ENCODE measurements at places on chromosomes 2 and 18. TPM values are rescaled to one million over a fixed set of nuclear protein-coding genes. Genes with fewer than 3 reads are reported as not detected.

GRCh38 chr2:113910110-113910717 is 20.3 kb downstream of the ACTR3 start:
- no peak for DNase-seq
- peaks cover 61% of the 10 kb centered on the region for H3K4me1 ChIP-seq
- no peaks in the 10 kb centered on the region for H3K27me3 ChIP-seq
- no peak overlapping the region for H3K4me3 ChIP-seq
- peak overlapping the region; percentile 86 for H3K27ac ChIP-seq

DNA sequence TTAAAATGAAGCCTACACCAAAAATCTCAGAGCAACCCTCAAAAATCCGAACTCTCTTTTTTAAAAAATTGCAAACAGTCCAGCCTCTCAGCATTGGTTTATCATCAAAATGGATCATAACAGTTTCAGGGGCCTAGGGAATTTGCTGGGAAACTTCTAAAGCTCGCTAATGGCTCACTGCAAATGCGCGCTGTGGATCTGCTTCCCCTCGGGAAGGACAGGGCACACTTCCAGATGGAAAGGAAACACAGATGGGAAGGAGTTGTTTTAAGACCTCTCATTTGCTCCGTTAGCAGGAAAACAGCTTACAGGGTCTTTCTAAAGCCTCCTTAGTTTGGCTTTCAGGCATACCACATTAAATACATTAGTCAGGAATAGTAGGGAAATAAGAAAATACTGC is 27.2 kb downstream of the FECH start:
- no peak overlapping the region for H3K27ac ChIP-seq
- no peak overlapping the region for H3K4me3 ChIP-seq

- no peaks in the 10 kb centered on the region for H3K27me3 ChIP-seq
- DNase-seq: no peak
- peaks cover 56% of the 10 kb centered on the region for H3K36me3 ChIP-seq
- H3K4me1 ChIP-seq: peaks cover 2% of the 10 kb centered on the region
Measured at GRCh38 chr18:22946846-22947245, 13.7 kb downstream of the RBBP8 start.

GRCh38 chr2:32523686-32524085 is 104.2 kb upstream of the TTC27 start:
- H3K4me1 ChIP-seq: no peaks in the 10 kb centered on the region
- no peak overlapping the region for H3K27ac ChIP-seq
- DNase-seq: no peak
- H3K27me3 ChIP-seq: no peaks in the 10 kb centered on the region
- H3K4me3 ChIP-seq: no peak overlapping the region
- H3K36me3 ChIP-seq: peaks cover 63% of the 10 kb centered on the region

- H3K27me3 ChIP-seq: peaks cover 24% of the 10 kb centered on the region
- no peak overlapping the region for H3K4me3 ChIP-seq
- no peak for DNase-seq
- H3K36me3 ChIP-seq: no peaks in the 10 kb centered on the region
- no peaks in the 10 kb centered on the region for H3K4me1 ChIP-seq
Measured at GRCh38 chr18:63539904-63540510, 2.2 kb upstream of the SERPINB12 start.

DNA sequence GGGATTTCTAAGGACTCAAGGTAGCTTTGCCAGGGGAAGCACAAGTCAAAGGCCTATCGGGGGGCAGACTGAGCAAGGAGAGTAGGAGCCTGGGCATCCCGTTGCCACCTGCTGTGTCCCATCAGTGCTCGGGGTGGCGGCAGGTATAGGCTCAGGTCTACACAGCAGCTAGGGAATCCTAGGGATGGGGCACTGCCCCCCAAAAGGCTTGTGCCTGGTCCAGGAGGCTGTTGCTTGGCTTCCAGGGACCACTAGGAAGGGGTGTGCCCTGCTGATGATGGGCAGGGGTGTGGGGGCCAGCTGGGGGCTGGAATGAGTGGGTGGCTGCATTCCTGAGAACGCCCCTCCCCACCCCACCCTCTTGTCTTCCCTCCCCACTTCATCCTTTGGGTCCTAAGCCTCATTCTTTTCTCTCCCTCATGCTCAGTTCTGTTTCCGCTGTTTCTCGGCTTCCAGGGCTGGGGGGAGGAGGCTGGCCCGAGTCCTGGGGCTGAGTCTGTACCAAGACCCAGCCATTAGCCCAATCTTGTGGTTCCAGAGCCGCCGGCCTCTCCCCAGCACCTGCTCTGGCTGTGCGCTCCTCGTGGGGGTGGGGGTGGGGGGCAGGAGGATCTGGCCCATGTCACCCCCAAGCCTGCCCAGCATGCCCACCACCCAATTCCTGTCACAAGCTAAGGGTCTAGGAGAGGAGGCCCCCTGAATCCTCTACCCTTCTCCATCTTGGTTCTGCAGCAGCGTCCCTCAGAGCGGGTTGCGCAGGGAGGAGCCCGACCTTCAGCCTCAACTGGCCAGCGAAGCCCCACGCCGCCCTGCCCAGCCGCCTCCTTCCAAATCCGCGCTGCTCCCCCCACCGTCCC is 12.8 kb downstream of the SPEG start:
- DNase-seq: no peak
- no peak overlapping the region for H3K4me3 ChIP-seq
- H3K36me3 ChIP-seq: no peaks in the 10 kb centered on the region
- H3K4me1 ChIP-seq: peaks cover 4% of the 10 kb centered on the region
- H3K27me3 ChIP-seq: peaks cover 46% of the 10 kb centered on the region

DNA sequence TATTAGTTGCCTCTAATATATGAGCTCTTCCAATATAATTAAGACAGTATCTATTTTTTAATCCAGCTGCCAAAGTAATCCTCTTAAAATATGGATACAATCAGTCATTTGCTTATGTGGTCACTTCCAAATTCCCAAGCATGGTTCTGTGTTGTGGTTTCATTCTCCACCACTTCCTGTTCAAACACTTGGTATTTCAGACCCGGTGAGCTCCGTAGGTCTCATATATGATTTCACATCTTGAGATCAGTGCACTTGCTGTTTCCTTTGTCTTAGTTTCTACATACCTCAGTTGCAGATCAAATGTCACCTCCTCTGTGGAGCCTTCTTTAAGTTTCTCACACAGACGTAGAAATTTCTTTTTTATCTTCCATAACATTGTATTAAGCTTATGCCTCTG is 254.2 kb downstream of the KCNS3 start:
- H3K36me3 ChIP-seq: no peaks in the 10 kb centered on the region
- H3K4me1 ChIP-seq: peaks cover 5% of the 10 kb centered on the region
- peaks cover 2% of the 10 kb centered on the region for H3K27me3 ChIP-seq
- DNase-seq: no peak

- H3K4me3 ChIP-seq: no peak overlapping the region
- no peaks in the 10 kb centered on the region for H3K36me3 ChIP-seq
- DNase-seq: no peak
- no peak overlapping the region for H3K27ac ChIP-seq
Measured at GRCh38 chr2:120983344-120983743, 247.7 kb downstream of the GLI2 start.

DNA sequence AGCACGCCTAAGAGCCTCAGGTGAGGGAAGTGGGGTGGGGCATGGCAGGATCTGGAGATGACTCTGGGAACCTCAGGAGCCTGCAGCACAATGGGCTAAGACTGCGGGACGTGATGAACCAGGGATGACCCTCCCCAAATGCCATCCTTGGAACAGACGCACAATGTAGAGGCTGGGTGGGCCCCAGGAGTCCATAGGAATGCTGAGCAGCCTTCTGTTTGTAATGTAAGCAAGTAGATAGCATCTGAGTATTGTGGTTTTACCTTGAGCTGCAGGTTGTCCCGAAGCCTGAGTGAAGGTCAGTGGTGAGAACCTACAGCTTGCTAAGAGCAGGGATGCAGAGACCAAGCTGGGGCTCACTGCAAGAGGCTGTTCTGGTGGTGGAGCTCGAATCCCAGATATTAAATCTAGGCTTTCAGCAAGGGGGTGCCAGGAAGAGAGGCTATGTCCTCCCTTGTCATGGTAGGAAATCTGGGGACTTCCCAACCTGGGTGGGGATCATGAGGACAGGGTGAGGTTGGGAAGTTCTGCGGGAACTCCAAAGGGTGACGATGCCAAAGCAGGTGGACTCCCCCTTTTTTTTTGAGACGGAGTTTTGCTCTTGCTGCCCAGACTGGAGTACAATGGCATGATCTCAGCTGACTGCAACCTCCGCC is 5.8 kb downstream of the SCTR start:
- H3K27ac ChIP-seq: no peak overlapping the region
- no peaks in the 10 kb centered on the region for H3K4me1 ChIP-seq
- H3K4me3 ChIP-seq: no peak overlapping the region
- H3K27me3 ChIP-seq: peaks cover 8% of the 10 kb centered on the region

- peaks cover 73% of the 10 kb centered on the region for H3K36me3 ChIP-seq
- no peaks in the 10 kb centered on the region for H3K27me3 ChIP-seq
- DNase-seq: no peak
- H3K4me1 ChIP-seq: peaks cover 39% of the 10 kb centered on the region
Measured at GRCh38 chr2:196992466-196992865, 66.0 kb upstream of the PGAP1 start.

GRCh38 chr18:37055137-37055802 is 226.3 kb downstream of the KIAA1328 start:
- H3K4me3 ChIP-seq: no peak overlapping the region
- no peaks in the 10 kb centered on the region for H3K4me1 ChIP-seq
- no peak overlapping the region for H3K27ac ChIP-seq

DNA sequence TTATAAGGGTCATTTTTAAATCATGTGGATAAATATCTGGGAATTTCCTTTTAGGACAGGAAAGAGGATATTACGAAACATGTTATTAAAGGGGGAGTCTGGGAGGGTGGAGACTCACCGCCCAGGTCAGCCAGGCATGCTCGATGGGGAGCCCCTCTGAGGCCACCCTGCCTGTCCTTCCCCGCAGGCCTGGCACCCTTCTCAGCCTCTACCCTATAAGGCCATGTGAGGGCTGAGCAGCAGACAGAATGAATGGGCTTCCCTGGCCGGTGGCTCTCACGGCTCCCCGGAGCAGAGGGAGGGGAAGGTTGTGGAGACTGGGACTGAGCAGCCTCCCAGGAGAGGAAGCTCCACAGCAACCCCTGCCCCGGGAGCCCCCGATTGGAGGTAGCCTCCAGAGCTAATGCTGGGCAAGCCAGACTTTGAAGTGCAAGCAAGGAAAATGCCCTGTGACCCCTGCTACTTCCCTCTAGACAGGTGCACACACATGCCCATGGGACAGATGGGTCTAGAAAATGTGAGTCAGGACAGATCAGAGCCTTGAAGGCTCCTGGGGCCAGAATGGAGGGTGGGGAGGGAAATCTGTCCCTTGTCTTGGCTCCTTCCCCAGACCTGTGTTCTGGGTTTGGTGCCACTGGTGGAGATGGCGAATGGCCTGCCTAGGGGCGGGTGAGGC is 13.2 kb upstream of the ARMC9 start:
- peaks cover 2% of the 10 kb centered on the region for H3K4me1 ChIP-seq
- no peak overlapping the region for H3K27ac ChIP-seq
- H3K27me3 ChIP-seq: peaks cover 9% of the 10 kb centered on the region

DNA sequence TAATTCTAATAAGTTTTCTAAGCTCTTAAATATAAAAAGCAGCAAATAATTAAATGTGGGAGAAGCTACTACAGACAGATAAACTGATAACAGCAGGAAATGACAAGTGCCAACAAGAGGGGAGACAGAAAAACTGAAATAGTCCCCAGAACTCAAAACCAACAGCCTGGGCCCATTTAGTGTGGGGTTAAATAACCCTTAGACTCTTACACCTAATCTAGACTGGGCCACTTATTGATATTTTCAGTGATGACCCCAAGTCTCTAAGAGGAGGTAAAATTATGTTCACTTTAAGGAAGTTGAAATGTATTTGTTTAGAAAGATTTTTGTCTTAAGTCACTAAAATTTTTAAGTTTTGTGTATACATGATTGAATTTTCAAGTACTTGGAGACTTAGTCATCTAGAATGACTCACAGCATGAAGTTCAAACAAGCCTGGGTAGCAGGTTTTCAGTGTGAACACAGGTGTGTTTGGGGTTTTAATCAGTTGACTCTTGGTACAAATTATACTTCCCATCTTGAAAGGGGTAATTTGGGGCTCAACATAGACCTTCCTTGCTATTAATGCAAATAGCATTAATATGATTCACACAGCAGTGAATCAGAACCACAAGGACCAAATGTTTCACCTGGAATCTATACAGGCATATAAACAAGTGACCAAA is 54.9 kb upstream of the MYO3B start:
- DNase-seq: no peak
- H3K27ac ChIP-seq: no peak overlapping the region
- peaks cover 4% of the 10 kb centered on the region for H3K27me3 ChIP-seq
- H3K4me3 ChIP-seq: no peak overlapping the region

Gene ZSWIM2
- not detected for total RNA-seq

Gene GYPC
- 128 TPM for total RNA-seq

Gene POTEF
- total RNA-seq: not detected

Gene IMPA2
- 22.2 TPM for total RNA-seq

Gene POTEI
- not detected for total RNA-seq

Gene DNAH7
- not detected for total RNA-seq

Gene CFC1
- total RNA-seq: not detected

Gene ACVR2A
- total RNA-seq: 1.4 TPM

Gene NLRC4
- 0.16 TPM for total RNA-seq

Gene ACTR2
- 350 TPM for total RNA-seq
